M059J (cell line): ENCODE measurements at places on chromosomes 3 and 15. TPM values are rescaled to one million over a fixed set of nuclear protein-coding genes. Genes with fewer than 3 reads are reported as not detected.

- DNase-seq, result peak; percentile 49
Observed at GRCh38 chr3:51099794-51100535, 285.1 kb upstream of the MANF start.

- peak; percentile 44 for DNase-seq
Observed at GRCh38 chr15:43230640-43231115, 9.9 kb upstream of the EPB42 start.

GRCh38 chr3:191362037-191362436, 31.7 kb upstream of the UTS2B start:
- no peak for DNase-seq

GRCh38 chr3:5423523-5423922, 236.0 kb downstream of the EDEM1 start:
- no peak for DNase-seq

DNA sequence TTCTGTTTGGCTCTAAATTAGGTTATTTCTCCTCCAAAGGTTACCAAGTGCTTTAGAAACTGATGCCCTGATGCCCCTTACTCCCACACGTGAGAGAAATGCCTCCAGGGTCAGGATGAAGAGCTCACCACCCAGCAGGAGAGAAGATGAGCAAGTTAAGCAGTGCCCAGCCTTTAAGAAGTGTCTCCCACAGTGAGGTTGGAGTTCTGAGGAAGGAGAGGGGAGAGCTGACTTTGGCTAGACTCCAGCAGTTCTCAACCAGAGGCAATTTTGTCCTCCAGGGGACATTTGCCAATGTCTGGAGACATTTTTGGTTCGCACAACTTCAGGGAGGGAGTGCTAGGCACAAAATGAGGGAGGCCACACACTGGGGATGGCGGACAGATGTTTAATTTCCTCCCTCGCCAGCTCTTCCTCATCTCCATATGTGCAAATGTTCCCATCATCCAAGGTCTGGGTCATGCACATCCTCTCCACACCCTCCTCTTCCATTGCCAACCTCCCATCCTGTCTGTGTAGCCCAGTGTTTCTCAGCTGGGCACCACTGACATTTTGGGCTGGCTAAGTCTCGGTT, 50.6 kb upstream of the SLC7A14 start:
- peak; percentile 12 for DNase-seq

GRCh38 chr3:23537101-23537551, 268.6 kb upstream of the UBE2E1 start:
- no peak for DNase-seq

Gene CORO2B
- total RNA-seq, result 6.7 and 10.5 TPM in 2 replicates

DNA sequence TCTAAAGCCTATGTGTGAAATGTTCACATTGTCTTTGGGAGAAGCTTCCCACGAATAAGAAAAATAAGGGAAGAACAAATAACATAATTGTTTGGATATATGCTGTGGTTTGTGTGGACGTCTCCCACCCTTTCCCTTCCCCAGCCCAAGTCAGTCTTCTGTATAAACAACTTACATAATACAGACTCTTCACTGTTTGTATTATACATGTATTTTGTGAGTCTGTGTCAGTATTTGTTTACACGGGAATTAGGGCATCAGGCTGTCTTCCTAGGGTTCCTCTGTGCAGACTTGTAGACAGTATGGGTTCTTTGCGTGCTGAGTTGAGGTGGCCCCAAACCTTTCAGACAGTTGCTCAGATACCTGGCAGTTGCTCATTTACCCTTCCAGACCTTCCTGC, 103.4 kb downstream of the IGF1R start:
- DNase-seq, result no peak

GRCh38 chr15:40069178-40070165, 30.5 kb upstream of the SRP14 start:
- peak; percentile 96 for DNase-seq

Gene FBXO40
- not detected in 2 replicates for total RNA-seq

Gene TMEM158
- total RNA-seq, result 191 and 272 TPM in 2 replicates

DNA sequence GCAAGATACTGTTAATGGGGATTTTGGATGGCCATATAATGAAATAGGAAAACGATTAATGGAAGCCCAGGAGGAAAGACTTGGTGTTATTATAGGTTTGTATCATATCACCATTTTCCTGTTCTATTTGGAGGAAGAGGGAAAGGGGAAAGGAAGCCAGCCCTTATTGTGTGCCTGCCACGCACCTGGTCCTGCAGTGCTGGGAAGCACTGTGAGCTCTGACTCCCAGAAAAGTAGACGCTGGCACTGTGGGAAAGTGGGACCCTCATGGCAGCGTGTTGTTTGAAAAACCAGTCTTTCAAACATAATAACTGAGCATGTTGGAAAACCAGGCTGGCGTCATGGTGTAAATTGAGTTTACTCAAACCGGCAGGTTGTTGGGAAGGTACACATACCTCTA, 22.0 kb downstream of the CGNL1 start:
- DNase-seq, result no peak

Gene MYEF2
- total RNA-seq, result 13.6 and 17.5 TPM in 2 replicates

GRCh38 chr3:196440696-196441095, 8.5 kb upstream of the UBXN7 start:
- no peak for DNase-seq

DNA sequence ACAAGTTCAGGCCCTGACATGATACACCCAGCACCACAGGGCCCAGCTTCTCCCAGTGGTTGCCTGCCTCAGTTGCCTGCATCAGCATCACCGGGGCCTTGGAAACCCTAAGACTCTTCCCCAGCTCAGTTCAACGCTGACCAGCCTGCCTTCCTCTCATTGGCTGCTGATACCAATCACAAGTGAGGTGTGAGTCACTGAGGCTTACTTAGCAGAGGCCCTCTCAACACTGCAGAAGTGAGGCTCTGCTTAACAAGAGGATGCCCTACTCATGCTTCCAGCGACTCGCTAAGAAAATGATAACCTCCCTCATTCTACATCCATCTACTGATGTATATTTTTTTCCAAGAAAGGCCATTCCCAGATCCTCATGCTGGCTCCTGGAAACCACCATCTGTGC, 151.9 kb downstream of the ADAMTS17 start:
- peak; percentile 45 for DNase-seq
